ENCODE measurements at places on chromosomes 1 and 21.

DNA sequence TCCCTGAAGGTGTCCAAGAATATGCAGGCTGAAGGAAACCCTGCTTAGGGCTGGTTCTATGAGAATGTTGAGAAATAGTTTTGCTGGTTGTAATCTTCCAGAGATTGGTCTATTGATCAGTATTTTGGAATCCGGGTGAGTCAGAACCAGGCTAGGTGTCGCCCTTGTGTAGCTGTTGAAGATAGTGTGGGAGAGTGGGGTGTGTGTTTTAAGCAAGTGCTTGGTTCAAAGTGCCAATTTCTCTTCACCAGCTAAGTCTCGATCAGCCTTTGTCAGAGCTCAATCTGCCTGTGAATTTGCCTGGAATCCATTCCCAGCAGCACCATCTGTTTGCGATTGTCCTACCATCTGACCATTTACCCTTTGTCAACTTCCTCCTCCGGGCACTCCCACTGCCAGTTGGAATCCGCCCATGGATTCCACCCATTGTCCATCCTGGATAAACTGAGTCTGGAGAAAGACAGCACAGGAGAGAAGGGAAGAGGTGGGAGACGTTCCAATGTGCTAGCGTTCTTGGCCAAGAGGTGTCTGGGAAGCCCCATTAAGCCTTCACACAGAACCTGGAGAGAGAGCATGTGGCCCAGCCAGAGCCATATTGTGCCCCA lies 59.4 kb upstream of the CYP2J2 start:
- no peak for DNase-seq

DNA sequence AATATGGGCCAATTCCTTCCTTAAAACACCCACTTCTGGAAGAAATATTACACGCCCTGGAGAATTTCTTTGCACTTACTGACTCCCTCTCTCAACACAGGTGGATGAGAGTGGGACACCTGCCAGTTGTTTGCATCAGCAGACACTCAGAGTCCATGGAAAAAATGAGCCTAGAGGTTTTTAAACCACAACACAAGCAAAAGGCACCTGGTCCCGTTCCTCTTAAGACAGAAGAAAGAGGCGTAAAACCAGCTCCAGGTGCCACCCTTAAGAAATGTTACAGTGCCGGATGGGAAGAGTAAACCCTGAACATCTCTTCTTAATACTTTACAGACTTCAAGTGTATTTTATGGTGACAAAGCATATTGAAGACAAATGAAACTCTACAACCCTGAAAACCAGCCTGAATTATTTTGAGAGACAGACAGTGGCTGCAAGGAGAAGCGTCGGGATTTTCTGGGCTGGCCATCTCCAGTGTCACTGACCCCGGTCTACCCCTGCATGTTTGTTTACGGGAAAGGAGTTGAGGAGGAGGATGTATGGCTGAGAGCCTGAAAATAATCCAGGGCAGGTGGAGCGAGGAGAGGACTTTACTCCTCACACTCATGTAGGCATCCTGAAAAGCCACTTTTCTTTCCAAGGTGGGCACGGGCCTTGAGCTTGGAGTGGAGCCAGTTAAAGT lies 7.8 kb upstream of the RIPK4 start:
- DNase-seq = no peak

DNA sequence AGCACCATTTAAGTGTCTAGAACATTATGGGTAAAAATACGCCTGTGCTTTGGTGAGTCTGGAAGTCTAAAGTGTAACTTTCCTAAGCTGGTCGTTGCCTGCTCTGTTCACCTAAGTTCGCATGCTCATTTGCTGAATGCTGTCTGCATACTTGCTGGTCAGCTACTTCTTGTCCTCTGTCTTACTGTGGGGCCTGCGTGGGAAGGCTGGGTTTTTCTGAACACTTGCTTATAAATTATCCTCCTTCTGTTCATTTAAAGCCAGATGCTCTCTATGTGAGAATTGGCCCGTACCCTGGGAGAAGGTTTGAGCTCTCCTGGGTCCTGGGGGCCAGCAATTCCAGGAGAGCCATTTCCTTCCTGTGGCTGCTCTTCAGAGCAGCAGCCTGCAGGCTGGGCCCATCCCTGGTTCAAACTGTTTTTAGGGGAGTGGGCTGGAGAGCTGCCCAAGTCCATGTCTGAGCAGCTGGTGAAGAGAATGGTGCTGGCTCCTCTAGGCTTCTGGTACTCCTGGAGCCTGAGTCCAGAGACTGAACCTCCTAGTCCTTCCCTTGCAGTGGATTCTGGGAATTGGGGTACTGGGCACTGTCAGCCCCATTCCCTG lies 75.7 kb downstream of the GALNT2 start:
- no peak for DNase-seq

- no peak for DNase-seq
Observed at GRCh38 chr1:245255783-245256182, 101.0 kb downstream of the KIF26B start.

DNA sequence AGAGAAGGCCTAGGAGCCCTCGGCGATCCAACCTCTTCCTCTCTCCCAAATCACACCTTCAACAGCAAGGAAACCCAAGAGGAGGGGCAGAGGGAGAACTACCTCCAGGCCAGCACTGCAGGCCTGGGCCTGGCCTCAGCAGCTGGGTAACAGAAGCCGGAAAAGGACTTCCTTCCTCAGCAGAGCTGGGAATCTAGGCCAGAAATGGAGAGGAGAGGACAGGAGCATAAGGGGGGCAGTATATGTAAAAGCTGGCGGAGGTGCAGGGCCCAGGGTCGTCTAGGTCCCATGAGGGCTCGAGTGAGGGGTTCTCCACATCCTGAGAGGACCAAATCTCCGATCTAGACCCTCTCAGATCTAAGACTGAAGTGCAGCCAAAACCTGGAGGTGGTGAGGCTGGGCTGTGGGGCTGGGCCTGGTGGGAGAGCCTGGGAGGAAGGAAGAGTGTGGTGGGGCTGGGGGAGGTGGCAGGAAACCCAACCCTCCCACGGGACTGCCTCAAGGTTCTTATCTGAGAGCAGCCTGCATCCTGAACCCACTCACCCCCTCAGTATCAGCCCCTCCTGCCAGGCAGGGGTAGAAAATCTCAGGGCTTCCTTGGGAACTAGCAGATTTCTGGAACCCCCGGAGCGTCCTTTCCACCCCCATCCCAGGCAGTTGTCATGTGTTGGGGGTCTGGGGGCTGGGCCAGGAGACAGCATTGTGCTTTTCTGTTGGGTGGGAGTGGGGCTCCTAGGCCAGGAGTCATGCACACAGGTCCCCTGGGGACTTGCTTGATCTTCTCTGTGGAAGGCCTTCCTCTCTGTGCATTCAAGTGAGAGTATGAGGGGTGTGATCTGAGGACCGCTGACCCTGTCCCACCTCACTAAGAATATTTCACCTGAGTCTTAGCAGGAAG lies 33.0 kb downstream of the PIK3C2B start:
- peak; percentile 20 for DNase-seq

DNA sequence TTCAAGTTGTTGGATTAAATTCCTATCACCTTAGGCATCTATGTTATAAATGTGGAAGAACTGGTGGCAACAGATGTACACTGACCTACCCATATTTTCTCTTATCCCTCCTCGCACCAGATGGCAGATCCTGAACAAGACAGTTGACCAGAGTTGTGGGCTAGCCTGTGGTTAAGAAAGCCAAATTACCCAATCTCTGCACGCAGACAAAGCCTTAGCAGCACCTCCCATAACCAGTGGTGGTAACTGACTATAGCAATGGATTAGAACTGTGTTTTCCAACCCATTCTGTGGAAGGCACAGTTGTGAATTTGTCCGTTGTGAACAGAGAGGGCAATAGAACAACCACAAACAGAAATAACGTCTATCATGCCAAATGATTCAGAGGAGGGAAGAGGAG lies 20.6 kb downstream of the ABCB10 start:
- DNase-seq = no peak

- no peak for DNase-seq
Observed at GRCh38 chr21:42781971-42782722, 97.2 kb downstream of the WDR4 start.

DNA sequence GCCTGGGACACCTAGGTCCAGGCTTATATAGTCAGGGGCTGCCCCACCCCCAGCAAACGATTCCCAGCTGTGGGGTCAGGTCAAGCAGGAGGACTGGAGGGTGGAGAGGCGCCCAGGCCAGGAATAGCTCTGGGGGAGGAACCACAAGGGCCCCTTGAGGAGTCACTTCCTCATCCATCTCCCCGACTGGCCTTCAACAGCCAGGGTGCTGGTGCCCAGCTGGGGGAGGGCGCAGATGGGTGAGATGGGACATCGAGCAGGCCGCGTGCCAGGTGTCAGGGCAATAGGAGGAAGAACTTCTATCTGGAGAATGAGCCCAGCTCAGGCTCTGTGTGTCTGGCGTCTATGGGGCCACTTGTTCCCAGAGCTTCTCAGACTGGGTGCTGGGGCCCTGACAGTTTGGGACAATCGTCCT lies 208 bp upstream of the MYBPH start:
- DNase-seq = no peak

GRCh38 chr1:73947009-73947408 lies 251.0 kb downstream of the LRRIQ3 start:
- DNase-seq = no peak

GRCh38 chr21:39131791-39132190 lies 51.5 kb downstream of the PSMG1 start:
- no peak for DNase-seq

DNA sequence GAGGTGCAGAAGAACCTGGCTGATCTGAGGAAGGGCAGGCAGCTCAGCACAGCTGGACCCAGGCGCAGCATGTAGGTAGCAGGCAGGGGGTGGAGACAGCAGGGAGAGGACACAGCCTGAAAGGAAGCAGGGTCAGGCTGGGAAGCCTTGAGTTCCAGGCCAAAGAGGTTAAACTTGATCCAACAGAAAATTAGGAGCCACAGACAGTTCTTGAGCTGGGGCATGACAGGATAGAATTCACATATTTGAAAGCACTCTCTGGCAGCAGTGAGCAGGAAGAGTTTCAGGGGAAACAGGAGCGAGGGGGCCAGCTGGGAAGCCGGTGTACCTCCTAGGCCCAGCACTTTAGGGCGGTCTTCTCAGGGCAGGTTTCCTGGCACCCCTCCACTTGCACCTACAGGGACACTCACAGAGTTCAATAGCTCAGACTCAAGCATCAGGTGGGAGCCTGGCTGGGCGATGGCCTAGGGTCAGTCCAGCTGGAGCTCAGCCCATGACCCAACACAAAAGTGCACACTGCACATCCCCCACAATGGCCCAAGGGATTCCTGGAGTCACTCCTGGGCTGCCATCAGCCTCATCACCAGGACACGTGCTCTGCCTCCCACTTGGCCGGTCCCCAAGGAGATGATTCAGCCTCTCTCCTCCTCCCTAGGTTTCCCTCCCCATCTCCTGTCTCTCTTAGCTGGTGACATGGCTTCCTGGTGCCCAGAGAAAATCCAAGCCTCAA lies 22.7 kb downstream of the MATN1 start:
- no peak for DNase-seq

GRCh38 chr1:227424159-227424680 lies 105.9 kb upstream of the CDC42BPA start:
- no peak for DNase-seq

GRCh38 chr1:38027201-38028104 lies 14.9 kb downstream of the UTP11 start:
- no peak for DNase-seq

- DNase-seq = no peak
Observed at GRCh38 chr1:164753521-164754077, 194.6 kb downstream of the PBX1 start.

DNA sequence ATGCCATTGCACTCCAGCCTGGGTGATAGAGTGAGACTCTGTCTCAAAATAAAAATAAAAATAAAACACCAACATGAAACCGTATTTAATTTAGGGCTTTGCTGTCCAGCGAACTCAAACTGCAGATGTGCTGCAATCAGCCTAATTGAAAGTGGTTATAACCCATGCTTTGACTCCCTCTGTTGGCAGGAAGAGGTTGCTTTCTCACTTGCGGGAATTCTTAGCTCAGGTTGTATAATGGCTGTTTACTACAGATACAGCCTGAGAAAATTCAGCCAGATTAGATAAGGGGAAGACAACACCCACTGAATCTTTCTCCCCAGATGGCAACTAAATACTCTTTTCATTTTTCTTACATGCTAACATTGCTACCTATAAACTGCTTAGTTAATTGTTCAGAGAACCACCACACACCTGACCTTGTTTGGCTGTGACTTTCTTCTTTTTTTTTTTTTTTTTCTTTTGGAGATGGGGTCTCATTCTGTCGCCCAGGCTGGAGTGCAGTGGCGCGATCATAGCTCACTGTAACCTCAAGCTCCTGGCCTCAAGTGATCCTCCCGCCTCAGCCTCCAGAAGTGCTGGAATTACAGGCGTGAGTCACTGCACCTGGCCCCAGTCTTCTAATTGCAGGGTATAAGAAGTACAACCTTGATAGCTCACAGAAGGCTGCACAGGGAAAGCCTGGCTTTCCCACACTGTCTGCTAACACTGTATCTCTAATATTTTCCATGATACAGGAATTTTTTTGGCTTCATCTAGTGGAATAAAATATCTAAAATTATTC lies 34.6 kb downstream of the DNTTIP2 start:
- peak; percentile 72 for DNase-seq

GRCh38 chr1:9778905-9779304 lies 44.9 kb downstream of the CLSTN1 start:
- no peak for DNase-seq

DNA sequence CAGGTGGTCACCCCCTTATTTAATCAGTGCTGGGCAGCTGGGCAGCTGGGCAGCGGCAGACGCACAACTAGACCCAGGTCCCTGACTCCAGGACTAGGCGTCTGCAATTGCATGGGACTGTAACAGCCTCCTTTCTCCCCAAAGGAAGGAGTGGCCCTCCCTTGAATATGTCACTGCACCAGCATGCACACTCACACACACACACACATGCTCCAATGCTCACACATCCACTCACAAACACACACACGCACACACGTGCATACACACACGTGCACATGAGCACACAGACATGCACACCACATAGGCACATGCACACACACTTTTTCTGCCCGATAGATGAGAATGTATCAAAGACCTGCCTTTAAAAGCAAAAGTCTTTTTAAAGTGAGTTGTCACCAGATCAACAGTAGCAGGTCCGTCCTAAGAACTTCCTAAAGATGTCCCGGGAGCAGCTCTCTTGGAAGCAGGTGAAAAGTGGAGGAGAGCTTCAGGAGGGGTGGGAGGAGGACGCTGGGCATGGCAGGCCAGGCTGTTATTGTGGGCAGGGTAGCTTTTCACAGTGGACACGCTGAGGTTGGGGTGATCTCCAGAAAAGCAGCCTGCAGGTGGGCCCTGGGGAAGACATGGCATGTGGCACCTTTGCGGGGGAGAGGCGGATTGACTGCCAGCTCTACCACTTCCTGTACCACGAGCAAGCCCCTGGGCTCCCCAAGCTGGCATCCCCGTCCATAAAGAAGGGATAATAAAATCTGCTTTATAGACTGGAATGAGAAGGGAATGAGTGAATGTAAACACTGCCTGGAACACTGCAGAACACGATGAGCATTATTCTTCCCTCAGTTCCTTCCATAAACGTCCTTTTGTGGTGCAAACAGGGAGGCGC lies 1.7 kb downstream of the PDE9A start:
- no peak for DNase-seq

DNA sequence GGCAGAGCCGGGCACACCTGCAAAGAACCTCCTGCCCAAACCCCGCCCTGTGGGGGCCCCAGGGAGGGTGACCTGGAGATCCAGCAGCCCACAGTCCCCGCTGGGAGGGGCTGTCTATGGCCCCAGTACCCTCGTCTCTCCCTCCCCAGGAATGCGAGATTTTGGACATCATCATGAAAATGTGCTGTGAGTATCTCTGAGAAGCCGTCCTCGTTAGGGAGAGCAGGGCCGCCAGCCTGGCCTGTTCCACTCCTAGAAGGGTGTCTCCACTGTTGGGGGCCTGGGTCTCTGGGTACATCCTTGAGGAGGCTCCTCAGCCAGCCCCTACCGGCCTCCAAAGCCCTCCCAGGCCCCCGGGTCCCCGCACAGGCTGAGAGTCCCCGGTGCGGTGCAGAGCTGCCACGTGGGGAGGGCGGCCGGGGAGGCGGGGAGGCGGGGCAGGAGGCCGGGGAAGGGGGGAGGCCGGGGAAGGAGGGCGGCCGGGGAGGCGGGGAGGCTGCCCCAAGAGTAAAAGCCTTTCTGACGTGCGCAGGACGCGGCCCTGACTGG lies 18.7 kb downstream of the COL6A1 start:
- no peak for DNase-seq

Measured in CD4-positive, alpha-beta T cell treated with Interleukin-15 for 4 hours (primary cell).